ENCODE measurements at places on chromosomes 16 and 17.

DNA sequence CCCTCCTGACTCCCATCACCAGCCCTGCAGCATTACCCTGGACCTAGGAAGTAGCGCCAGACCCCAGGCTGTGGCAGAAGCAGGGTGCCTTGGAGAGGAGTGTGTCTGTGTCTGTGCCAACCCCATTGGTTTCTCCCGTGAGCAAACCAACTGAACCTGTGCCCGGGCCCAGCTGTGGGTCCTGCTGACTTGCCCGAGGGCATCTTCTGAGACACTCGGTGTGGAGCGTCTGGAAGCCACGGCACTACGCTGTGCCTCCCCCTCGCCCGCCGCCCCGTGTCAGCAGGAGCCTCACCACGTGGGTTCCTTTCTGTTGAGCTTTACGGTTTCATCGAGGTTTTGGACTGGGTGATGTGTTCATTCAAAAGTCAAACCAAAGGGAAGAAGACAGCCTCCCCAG lies 27.8 kb downstream of the ZNF750 start:
- DNase-seq, result no peak

- no peak for DNase-seq
Measured at GRCh38 chr16:87319011-87319410, 1.8 kb upstream of the C16orf95 start.

GRCh38 chr17:9138161-9138717 lies 116.9 kb downstream of the NTN1 start:
- no peak for DNase-seq

- no peak for DNase-seq
Measured at GRCh38 chr17:8481703-8482102, 46.0 kb downstream of the NDEL1 start.

DNA sequence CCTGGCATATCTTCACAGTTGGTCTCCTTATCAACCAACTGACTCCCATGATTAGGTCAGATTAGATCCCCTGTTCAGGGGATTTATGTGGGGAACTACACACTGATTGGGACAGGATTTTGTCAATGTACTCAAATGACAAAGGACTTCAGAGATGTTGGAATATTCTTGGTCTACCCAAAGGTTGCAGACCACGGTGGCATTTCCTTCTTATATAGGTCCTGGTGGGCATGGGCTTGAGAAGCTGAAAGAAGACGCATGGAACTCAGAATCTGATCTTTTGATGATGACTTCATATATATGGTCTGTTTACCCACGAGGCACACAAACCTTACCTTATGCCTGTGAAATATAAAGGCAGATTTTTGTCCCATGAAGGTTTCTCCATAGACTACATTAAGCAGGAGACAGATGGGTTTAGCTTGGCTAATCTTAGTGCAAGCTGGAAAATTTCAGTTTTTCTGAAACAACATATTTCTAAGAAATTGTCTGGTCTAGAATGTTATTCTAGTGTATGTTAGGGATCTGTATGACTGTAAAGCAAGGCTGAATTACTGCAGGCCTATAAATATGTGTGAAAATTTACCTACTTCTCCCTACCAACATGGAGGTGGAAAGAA lies 33.5 kb downstream of the HLF start:
- DNase-seq, result no peak

- no peak for DNase-seq
Measured at GRCh38 chr17:46733837-46734475, 84.5 kb downstream of the WNT3 start.

- DNase-seq, result no peak
Measured at GRCh38 chr16:19400711-19401110, 17.0 kb upstream of the TMC5 start.

DNA sequence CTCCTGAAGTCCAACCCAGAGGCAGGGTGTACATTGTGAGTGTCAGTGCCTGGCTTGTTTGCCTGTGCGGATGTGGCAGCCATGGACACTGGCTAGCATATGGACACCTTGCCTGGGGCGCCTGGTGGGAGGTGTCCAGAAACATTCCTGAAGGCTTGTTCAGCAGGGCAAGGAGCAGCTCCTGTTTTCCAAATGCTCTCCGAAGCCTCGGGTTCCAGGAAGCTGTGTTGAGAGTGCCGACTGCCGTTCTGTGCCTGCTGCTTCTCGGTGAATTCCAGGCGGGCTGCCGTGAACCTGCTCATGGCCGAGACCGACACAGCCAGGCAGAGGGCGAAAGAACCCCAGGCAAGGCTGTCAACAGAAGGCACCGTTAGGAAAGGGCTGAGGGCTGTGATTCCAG lies 10.9 kb upstream of the DHRS7C start:
- no peak for DNase-seq

DNA sequence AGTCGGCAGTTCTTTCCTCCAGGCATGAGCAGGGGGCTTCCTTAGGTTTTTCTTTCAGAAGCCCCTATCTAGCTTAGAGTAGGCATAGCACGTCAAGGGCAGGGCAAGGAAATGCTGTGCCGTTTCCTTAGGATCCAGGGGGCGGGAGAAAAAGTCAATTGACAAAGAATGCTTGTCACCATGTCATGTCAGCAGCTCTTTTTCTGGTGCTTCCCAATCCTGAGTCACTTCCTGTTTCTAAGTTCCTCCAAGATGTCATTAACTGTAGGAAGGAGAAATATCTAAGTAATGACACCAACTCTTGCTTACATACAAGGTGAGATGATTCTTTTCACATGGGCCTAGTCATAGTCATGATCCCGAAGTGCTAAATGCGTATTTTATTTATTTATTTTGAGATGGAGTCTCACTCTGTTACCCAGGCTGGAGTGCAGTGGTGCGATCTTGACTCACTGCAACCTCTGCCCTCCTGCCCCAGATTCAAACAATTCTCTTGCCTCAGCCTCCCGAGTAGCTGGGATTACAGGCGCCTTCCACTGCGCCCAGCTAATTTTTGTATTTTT lies 35.2 kb downstream of the GJC1 start:
- DNase-seq, result no peak

GRCh38 chr16:82882982-82883835 lies 256.4 kb downstream of the CDH13 start:
- DNase-seq, result no peak

GRCh38 chr16:870856-871561 lies 70.5 kb upstream of the GNG13 start:
- no peak for DNase-seq

GRCh38 chr17:43312011-43312410 lies 78.2 kb upstream of the RNU2-1 start:
- no peak for DNase-seq

- DNase-seq, result no peak
Measured at GRCh38 chr17:5499476-5500231, 13.3 kb downstream of the MIS12 start.

- no peak for DNase-seq
Measured at GRCh38 chr17:6666557-6666956, 15.0 kb downstream of the C17orf100 start.

DNA sequence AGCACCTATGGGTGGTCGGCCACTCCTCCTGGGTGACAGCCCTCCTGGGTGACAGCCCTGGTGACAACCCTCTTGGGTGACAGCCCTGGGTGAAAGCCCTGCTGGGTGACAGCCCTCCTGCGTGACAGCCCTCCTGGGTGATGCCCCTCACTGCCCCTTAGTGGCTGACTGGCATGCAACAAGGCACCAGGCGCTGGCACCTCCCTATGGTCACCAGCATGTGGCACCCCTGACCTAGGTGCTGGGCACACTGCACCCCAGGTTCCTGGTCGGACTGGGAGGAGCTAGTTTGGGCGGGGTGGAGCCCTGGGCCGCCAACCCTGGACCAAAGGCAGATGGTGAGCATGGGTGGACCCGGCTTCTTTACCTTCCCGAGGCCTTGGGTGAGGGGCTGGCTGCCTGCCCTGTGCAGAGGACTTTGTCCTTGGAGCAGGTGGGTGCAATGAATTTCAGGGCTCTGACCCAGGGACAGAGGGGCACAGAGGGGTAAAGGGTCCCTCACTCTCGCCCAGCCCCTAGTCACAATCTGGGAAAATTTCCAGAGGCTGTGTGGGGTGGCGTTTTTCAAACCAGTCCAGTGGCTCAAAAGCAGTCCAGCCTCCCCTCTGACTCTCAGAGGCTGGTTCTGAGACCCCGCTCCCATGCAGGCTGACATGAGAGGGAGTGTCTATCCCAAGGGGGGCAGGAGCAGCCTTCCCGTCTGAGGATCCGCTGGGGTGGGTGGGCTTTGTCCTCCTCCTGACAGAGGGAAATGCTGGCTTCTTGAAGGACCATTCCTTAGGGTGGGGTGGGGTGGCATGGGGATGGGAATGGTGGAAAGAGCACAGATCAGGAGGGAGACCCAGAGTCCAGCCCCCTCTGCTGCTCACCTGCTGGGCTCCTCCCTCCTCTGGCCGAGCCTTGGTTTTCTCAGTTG lies 25.9 kb upstream of the TNFRSF13B start:
- DNase-seq, result no peak

DNA sequence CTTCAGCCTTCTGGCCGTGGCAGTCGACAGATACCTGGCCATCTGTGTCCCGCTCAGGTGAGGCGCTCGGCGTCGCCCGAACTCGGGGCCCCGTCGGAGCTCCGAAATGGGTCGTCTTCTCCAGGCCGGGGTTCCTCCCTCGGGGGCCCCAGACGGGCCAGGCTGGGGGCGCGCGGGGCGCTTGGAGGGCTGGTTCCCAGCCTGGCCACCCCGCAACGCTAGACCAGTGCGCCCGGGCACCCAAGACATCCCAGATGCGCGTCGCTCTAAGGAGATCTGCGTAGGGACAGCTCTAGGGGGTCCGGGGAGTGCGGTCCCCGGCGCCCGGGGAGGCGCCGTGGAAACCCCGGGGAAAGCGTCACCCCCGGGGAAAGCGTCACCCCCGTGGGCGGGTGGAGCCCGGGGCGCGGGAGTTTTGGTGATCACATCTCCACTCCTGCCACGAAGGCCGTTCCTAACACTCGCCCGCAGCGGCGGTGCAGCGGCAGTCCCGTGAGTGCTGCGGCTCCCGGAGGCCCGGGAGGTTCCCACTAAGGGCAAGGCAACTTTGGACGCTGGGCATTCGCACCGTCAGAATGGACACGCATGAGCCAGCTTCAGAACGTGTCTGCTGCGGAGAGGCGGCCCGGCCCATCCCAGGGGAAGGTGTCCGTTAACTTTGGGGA lies 729 bp downstream of the ADORA2B start:
- peak; percentile 43 for DNase-seq

DNA sequence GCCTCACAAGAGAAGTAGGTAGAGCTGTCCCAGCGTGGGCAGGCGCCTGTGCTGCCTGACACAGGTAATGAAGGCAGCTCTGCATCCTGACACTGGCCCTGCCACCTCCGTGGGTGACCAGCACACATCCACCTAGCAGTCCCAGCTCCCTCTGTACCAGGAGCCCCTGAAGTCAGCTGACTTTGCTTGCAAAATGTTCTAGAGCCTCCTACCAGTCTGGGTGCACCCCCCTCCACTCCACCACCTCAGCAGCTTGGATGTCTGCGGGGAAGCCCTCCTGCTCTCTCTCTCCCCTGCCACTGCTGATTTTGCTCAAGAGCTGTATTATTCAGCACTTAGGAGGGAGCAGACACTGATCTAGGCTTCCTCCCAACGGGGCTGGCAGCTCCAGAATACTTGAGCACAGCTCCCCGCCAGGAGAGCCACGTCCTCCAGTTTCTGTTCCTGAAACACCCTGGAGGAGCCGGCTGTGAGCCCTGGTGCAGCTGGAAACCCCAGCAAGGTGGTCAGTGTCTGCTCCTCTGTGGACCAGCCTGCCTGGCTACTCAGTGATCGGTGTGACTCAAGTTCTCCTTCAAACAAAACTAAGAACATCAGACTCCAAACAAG lies 1.0 kb downstream of the RNF166 start:
- DNase-seq, result no peak

DNA sequence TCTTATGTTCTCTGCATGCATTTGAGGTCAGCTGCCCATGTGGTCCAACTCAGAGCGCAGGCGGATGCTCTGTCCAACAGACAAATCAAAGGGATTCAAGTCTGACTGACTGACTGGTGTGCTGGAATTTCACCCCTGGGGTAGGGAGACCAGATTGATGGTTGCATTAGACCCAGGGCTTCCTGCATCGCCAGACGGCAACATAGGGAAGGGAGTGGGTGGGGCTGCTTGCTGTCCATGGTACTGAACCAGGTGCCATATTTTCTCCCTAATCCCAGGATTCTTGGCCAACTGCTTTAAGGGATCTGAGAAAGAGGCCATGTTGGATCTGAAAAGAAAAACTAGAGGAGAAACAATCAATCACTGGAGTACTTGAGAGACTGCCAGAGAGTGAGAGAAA lies 332.0 kb downstream of the XYLT1 start:
- DNase-seq, result no peak

DNA sequence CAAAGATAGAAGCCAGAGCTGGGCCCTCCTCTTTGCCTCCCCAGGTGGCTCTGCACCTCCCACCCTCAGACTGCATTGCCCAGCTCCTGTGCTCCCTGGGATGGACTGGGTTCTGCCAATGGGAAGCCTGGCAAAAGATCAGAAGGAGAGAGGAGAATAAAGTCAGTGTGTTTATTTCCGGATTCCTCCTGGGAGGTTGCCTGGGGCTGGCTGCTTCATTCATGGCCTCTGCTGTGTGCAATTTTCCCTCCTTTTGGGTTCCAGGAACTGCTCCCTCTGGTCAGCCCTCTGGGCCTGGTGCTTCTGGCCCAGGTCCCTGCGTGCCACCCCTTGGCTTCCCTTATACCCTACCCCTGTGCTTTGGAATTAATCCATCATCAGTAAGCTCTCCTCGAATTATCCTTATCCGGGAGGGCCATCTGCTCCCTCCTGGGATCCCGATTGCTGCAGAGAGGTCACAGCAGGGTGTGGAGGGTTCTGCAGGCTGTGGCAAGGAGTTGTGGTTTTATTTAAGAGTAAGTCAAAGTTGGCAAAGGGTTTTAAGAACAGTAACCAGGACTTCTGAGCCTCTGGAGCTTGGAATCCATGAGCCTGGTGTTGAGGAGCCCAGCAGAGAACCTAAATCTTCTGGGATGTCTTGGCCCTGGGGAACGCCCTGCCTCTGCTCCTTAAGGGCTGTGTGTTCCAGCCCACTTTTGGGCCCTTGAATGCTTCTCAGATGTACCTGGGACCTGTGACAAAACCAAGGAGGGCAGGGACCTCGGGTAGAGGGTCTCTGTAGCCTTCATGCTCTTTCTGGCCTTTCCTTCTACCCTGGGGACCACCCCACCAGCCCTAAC lies 8.2 kb upstream of the MMP2 start:
- no peak for DNase-seq

DNA sequence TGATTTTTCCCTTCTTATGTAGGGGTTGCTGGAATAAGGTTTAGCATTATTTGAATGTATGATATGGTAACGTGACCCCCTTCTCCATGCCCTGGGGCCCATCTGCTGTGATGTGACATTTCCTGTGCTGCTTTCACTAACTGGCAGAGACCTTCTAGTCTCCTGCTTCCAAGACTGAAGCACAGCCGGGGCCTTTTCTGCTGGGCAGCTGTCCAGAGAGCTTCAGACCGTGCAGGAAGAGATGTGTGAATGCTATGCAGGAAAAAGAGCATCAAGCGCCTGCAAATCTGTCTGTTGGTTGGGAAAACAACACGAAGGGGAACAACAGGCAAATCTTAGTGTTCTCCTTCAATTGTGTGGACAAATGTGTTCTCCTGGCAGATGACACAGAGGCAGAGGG lies 128.5 kb downstream of the SPACA3 start:
- no peak for DNase-seq

GRCh38 chr16:58999762-59000161 lies 265.6 kb upstream of the GOT2 start:
- DNase-seq, result no peak

All from stimulated activated CD8-positive, alpha-beta memory T cell treated with anti-CD3 and anti-CD28 coated beads, Interleukin-4, amount 100 ng/mL, for 4 hours (primary cell).